ENCODE measurements at places on chromosomes 2 and 18.

- no peak for DNase-seq
Observed at GRCh38 chr18:78703291-78703690, 276.3 kb upstream of the SALL3 start.

GRCh38 chr2:220279372-220279771 lies 651.9 kb downstream of the SLC4A3 start:
- no peak for DNase-seq

GRCh38 chr2:222866358-222866960 lies 5.6 kb downstream of the ACSL3 start:
- DNase-seq, result no peak

GRCh38 chr2:64454386-64455332 lies 697 bp downstream of the LGALSL start:
- DNase-seq, result peak; percentile 42

DNA sequence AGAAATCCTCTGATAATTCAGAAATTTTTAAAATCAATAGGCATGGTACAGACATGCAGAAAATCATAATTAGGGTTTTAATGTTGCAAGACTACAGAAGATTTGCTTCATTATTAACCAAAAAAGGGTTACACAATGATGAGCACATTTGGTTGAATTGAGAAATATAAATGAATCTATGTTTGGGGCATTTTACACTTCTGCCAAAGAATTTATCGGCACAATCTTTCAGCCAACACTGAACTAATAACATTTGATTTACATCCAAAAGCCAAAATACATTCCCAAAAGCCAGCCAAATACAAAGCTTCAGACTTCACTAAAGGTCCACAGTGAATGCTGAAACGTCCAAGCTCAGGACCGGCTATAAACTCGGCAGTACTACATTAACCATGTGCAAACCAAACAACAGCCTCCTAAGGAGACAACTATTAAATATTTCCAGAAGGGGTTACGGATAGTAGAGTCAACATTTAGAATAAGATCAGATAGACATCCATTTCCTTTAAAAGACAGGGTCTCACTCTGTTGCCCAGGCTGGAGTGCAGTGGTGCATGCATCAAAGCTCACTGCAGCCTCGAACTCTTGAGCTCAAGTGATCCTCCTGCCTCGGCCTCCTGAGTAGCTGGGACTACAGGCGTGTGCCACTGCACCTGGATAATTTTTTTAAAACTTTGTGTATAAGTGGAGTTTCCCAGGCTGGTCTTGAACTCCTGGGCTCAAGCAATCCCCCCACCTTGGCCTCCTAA lies 29.4 kb downstream of the SPRED2 start:
- no peak for DNase-seq

GRCh38 chr2:214393796-214394195 lies 17.1 kb upstream of the VWC2L start:
- DNase-seq, result no peak

DNA sequence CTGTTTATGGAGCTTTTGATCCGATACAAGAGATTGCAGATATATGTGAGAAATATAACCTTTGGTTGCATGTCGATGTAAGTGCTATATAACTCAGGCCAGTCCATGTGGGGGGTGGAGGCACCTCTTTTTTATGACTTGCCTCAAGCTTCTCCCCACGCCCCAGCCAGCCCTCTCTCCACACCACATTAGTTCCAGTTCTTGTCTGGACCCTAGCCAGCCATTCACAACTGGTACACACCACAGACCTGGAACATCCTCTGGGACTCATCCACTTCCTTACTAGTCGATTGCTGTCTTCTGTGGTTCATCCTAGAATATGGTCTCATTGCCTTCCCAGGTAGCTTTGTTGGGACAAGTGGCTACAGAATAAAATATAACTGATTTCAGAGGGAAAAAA lies 31.0 kb downstream of the GAD1 start:
- DNase-seq, result no peak

GRCh38 chr2:135743860-135744259 lies 2.2 kb downstream of the UBXN4 start:
- no peak for DNase-seq

DNA sequence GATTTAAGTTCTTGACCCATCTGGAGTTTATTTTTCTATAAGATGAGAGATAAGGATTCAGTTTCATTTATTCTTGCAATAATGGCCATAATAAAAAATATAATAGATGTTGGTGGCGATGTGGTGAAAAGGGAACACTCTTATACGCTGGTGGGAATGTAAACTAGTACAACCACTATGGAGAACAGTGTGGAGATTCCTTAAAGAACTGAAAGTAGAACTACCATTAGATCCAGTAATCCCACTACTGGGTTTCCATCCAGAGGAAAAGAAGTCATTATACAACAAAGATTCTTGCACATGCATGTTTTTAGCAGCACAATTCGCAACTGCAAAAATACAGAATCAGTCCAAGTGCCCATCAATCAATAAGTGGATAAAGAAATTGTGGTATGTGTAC lies 1040.5 kb upstream of the GYPC start:
- DNase-seq, result no peak

DNA sequence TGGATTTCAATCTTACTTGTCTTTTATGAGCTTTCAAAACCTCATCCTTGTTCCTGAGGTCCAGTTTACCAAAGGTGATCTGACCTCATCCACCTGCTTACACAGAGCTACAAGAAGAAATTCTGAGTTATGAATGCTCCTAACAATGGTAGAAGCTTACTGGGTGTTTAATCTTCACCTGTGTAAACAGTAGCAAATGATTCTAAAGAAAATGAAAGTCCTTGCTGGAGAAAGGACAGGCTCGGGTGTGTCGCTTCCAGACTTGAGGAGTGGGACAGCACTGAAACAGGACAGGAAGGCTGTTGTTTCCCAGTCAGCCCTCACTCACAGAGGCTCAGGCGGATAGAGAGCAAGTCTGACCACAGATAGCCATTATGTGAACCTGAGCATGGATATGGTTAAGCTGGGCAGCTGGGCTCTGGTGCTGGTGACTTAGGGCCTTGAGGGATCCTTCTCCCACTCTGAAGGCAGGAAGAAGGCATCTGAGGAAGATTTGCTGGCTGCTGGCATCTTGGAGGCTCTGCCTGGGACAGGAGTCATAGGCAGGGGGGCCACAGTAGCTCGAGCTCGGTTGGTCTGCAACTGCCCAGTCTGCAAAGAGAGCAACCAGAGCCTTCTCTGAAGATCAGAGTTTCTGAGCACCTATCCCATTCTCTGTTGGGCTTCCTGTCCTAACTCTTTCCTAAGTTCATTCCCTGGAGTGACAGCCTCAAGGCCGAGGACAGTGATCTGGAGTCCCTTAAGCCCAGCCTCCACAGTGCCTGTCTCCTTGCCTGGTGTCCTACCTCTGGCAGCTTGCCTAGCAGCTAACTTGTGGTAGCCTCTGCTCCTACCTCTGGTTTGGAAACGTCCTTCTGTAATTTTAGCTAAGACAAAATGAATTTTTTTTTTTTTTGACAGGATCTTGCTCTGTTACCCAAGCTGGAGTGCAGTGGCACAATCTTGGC lies 4.0 kb downstream of the DOK1 start:
- DNase-seq, result no peak

GRCh38 chr2:228401065-228401912 lies 219.8 kb upstream of the SPHKAP start:
- DNase-seq, result no peak

DNA sequence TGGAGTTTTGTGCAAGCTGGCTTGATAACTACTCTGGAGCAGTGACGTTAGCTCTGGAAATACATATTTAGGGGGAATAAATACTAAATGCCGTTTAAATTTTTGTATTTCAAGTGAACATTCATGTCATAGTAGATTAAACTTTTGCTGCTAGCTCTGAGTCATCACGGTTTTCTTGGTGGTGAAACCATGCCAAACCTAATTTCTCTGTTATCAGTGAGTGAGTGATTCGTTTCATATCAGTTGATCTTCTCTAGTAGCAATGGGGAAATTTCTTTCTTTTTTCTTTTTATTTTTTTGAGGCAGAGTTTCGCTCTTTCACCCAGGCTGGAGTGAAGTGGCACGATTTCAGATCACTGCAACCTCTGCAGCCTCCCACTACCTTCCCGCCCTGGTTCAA lies 211.1 kb downstream of the PTPRM start:
- no peak for DNase-seq

DNA sequence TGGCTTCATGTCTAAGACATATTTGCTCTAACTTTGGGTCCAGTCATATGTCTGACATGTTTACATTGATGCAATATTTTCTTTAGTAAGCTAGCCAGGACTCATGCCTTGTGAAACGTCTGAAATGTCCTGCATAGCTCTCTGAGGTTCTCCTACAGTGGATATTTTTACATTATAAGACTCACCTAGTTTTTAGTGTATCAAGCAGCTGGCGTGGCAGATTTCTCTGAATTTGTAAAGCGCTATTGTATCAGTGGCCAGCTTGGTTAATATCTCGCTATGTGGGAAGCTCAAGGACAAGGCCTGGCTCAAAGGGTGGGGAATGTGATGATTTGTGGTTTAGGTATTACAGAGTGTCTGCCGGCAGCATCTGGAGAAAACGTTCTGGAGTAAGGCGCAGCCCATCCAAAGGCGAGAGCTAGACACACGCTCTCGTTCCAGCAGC lies 164.3 kb downstream of the LTBP1 start:
- DNase-seq, result no peak

- no peak for DNase-seq
Observed at GRCh38 chr2:207233731-207234130, 68.0 kb upstream of the KLF7 start.

DNA sequence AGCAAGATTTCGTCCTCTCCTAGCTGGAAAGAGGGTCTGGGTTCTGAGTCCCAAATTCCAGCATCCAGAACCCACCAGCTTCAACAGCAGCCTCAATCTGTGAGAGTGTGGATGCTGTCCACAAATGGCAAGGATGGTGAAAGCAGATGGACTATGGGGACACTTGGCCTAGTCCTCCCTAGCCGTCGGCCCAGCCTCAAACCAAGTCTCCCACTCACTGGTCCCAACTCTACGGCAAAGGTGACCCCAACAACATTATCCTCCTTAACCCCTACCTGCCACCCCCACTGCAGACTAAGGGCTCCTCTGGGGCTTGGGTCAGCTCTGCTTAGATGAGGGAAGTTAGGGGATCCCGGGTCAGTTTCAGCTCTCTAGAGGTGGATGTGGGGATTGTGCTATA lies 57.3 kb downstream of the TNS1 start:
- no peak for DNase-seq

GRCh38 chr18:57747809-57748680 lies 55.1 kb downstream of the ATP8B1 start:
- no peak for DNase-seq

- DNase-seq, result no peak
Observed at GRCh38 chr2:212863185-212863588, 288.2 kb downstream of the IKZF2 start.

- no peak for DNase-seq
Observed at GRCh38 chr2:136154384-136154783, 36.4 kb upstream of the CXCR4 start.

DNA sequence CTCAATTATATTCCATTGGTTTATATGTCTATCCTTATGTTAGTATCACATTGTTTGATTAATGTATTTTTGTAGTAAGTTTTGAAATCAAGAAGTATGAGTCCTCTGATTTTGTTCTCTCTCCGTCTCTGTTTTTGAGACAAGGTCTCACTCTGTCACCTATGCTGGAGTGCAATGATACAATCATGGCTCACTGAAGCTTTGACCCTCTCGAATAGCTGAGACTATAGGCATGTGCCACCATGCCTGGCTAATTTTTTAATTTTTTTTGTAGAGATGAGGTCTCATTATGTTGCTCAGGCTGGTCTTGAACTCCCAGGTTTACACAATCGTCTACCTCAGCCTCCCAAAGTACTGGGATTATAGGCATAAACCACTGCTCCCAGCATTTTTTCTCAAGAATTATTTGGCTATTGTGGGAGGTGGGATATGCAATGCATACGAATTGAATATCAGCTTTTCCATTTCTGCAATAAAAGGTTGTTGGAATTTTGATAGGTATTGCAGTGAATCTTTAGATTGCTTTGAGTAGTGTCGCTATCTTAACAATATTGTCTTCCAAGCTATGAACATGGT lies 17.7 kb upstream of the GORASP2 start:
- DNase-seq, result no peak

- no peak for DNase-seq
Observed at GRCh38 chr2:11799826-11800225, 53.4 kb downstream of the LPIN1 start.

GRCh38 chr18:76483780-76484179 lies 11.3 kb downstream of the ZNF516 start:
- DNase-seq, result no peak

GRCh38 chr2:229314117-229314516 lies 43.0 kb upstream of the PID1 start:
- DNase-seq, result no peak

DNA sequence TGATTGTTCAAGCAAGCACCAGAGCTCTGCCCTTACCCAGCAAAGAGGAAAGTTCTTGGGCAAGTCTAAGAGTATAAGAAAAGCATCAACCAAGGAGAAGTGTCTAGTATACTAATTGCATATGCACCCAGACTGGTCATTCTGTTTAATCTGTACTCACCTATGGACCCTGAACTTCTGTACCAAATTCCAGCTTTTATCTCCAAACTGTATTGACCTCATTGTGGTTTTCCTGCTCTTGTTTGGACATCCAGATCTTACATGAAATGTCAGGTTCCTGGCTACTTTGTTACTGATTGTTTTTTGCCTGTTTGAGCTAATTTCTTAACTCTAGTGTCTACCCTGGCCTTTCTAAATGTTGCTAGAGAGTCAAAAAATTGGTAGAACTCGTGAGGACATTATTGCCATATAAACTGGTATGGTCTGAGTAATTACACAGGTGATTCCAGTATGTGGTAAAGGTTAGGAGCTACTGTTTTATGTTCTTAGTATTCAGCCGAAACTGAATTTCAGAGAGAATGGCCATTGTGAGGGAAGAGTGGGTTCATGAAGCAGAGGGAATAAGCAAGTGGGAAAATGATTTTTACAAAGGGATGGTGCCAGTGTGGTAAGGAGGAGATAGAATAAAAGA lies 146.3 kb downstream of the HNMT start:
- DNase-seq, result no peak

DNA sequence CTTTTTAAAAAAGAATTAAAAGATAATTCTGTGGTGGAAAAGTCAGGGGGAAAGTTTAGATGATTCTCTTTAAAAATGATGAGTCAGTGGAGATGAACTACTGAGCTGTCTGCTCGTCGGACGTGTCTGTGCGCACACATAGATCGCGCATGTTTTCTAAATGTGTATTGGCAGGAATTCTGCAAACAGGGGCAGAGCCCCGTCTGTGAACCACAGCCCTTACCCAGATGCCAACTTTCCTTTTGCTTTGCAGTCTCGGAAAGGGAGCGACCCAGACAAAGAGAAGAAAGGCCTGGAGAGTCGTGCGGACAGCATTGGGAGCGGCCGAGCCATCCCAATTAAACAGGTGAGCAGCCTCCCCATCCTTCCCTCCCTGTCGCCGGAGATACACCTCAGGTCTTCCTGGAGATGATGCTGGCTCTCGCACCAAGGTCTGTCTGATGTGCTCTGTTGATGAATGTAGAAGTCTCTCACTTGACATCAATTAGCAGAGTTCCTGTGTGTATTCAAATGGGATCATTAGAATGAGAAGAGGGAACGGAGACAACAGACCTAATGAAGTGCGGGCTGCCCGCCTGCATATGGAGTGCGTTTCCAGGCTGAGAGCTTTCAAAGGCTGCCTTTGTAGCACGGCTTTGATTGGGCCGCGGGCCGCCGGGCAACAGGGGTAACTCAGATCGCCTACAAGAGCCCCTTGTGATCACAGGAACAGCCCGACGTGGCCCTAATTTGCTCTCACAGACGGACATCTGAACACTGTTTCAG lies 313.3 kb downstream of the AGAP1 start:
- no peak for DNase-seq

- no peak for DNase-seq
Observed at GRCh38 chr18:10308154-10308553, 146.3 kb upstream of the APCDD1 start.

All from stimulated activated naive CD4-positive, alpha-beta T cell treated with Interleukin-2 at 50 U/mL for 16 hours (primary cell).